Activated naive CD4-positive, alpha-beta T cell treated with anti-CD3 and anti-CD28 coated beads, Interleukin-2, amount 50 U/mL, for 72 hours (primary cell): ENCODE measurements at places on chromosomes 13 and 19. TPM values are rescaled to one million over a fixed set of nuclear protein-coding genes. Genes with fewer than 3 reads are reported as not detected.

The S1PR4 gene
- 18.6 TPM for total RNA-seq

The MIR17HG gene
- total RNA-seq = 25.8 TPM

The SSC5D gene
- 0.53 TPM for total RNA-seq

The CATSPERD gene
- total RNA-seq = not detected

The SPHK2 gene
- 25.7 TPM for total RNA-seq

The POSTN gene
- total RNA-seq = not detected

The CYP2F1 gene
- total RNA-seq = not detected

The KLK1 gene
- total RNA-seq = 5.0 TPM

The ZNF415 gene
- total RNA-seq = 1.6 TPM

The MEIS3 gene
- total RNA-seq = 0.12 TPM

The ZNF491 gene
- 2.2 TPM for total RNA-seq

The KIR3DL2 gene
- total RNA-seq = 0.98 TPM

The ARHGAP45 gene
- 171 TPM for total RNA-seq

The CKAP2 gene
- 52.2 TPM for total RNA-seq

The ADM5 gene
- 6.2 TPM for total RNA-seq

The ZNF525 gene
- 27.4 TPM for total RNA-seq

The TEKTIP1 gene
- 3.0 TPM for total RNA-seq

The F7 gene
- not detected for total RNA-seq

The REEP6 gene
- 1.4 TPM for total RNA-seq

The OPA3 gene
- 16.7 TPM for total RNA-seq

The ITGBL1 gene
- not detected for total RNA-seq

The NKPD1 gene
- total RNA-seq = 0.14 TPM

The NLRP7 gene
- not detected for total RNA-seq

The ANGPTL4 gene
- not detected for total RNA-seq

The ERF gene
- total RNA-seq = 67.8 TPM

The ZNF615 gene
- 17.1 TPM for total RNA-seq

The LILRA1 gene
- not detected for total RNA-seq

The ZNF578 gene
- total RNA-seq = 0.57 TPM

The ACTMAP gene
- 21.4 TPM for total RNA-seq

The C2CD4C gene
- total RNA-seq = not detected

The KCNC3 gene
- 5.1 TPM for total RNA-seq

The ADAMTSL5 gene
- total RNA-seq = 6.0 TPM

The IFNL1 gene
- total RNA-seq = not detected
